ENCODE measurements at places on chromosomes 3 and 15. TPM values are rescaled to one million over a fixed set of nuclear protein-coding genes. Genes with fewer than 3 reads are reported as not detected.
A peak's percentile ranks its signal among the peaks of the same experiment; 100 is the strongest.

The HEMK1 gene
- total RNA-seq = 19.7 TPM

The SERPINI2 gene
- total RNA-seq = 1.1 TPM

The STRIT1 gene
- total RNA-seq = not detected

The BOC gene
- total RNA-seq = 14.5 TPM

The KBTBD12 gene
- 3.2 TPM for total RNA-seq

The MAP3K13 gene
- total RNA-seq = 12.5 TPM

The NR2E3 gene
- not detected for total RNA-seq

The ARL6IP5 gene
- 165 TPM for total RNA-seq

GRCh38 chr15:79399606-79400005 is 32.5 kb upstream of the MINAR1 start:
- no peak for DNase-seq

DNA sequence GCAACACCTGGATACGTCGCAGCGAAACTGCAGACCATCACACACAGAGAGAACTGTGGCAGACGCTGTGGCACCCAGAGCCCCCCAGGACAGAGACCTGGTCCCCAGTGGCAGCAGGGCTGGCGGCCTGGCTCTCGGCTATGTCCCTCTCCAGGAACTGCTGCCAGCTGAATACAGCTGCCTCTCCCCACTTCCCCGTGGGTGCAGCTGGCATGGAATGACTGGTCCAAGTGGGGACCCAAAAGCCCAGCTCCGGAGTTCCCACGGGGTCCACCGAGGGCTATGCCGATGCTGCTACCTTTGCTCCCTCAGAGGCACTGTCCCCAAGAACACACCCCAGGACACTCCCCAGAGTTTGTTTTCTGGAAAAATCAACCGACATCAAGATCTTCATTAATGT is 67.8 kb upstream of the GATA2 start:
- no peak for DNase-seq

- no peak for DNase-seq
These were observed 148.7 kb downstream of the LRRK1 start for GRCh38 chr15:101067660-101068522.

- no peak for DNase-seq
These were observed 3.8 kb downstream of the DNAJB8 start for GRCh38 chr3:128462931-128463330.

DNA sequence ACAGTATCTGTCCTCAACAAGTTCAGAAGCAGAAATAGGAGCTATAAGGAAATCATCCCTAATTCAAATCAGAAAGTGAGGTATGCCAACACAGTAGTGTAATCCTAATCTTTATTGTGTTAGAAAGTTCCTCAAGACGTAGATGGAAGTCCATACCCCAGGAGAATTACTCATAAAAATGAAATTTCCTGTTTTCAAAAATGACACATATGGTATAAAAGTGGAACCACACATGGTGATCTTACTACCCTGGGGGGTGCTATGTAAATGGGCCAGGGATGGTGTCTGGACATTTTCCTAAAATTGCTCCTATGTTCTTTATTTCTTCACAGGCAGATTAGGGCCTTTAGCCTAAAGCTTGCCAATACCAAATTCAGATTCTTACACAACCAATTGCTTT is 204.1 kb downstream of the ARRDC4 start:
- DNase-seq = no peak

- DNase-seq = peak; percentile 38
These were observed at the start of gene EIF4E3 for GRCh38 chr3:71725271-71725991. Gene EIF4E3 (minus strand): TSS chr3:71725402. CDS start chr3:71725367, 35 bp downstream.

DNA sequence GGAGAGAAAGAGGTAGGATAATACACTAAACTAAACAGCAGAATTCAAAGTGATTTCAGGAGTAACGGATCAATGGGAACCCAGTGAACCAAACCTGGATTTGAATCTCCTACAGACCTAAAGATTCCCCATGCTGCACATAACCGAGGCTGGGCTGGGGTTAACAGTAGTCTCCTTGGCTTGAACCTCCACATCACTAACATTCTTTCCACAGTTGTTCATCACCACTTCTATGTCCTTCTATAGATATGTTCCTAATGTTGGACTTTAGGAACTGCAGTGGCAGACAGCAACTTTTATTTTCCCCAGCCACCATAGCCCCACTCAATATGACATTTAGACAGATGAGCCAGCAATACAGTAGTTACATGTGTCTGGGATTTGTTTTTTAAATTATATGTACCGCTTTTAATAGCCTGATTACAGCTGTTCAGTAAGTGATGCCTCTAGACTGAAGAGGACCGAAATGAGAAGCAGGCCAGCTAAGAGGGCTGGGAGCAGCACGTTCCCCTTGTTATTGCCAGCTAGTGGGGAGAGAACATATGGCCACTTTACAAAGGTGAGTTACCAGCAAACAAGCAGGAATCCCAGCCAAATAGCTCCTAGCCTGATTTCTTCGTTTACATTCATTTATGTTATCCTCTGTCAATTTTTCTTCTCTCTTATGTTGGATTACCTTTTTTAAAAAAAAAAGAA is 472.6 kb upstream of the CDIN1 start:
- no peak for DNase-seq

- no peak for DNase-seq
These were observed 120.2 kb upstream of the IGSF10 start for GRCh38 chr3:151581035-151581434.

DNA sequence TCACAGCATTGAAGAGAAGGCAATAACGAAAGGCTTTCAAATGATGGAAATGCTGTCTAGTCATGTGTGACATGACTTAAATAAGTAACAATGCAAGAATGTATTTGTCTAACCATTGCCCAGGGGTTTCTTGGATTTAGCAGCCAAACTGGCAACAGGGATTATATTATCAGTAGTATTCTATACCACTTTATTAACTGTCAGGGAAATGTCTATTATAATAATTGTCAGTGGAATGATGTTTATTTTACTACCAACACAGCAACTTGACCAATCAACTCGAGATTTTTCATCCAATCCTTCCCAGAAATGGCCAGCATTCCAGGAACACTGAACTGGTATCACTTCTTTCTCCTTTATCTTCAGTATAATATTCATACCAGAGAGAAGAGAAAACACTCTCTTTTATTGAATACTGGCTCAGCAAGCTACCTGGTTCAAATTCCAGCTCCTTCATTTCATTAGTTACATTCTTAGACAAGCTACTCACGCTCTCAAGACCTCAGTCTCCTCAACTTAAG is 66.2 kb downstream of the FOXP1 start:
- DNase-seq = no peak

DNA sequence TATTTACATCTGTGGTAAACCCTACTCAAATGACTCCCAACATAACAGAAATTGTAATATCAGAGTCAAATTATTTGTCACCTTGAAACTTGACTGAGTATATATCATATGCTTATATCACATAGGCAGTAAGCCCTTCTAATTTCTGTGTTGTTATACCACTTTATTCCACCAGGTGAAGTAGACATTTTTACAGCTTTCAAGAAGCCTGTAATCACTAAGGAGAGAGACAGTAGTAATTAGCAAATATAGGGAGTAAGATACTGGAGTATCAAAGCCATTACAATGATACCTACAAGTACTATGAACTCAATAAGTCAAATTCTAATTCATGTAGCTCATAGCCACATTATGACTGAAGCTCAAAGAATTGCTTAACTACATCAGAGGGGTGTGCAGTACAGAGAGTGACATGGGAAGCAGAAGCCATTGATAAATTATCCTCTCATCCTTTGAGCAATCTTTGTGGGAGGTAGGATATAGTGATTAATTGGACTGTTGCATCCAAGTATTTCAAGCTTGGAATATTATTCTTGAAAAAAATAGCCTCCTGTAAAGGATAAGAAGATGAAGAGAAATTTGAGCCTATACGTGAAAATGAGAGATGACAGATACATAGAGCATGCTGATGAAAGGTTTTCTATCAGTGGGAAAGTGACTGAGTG is 1005.9 kb downstream of the ZPLD1 start:
- no peak for DNase-seq

GRCh38 chr3:45688194-45688881 is 858 bp upstream of the SACM1L start:
- DNase-seq = no peak

GRCh38 chr3:171614318-171614921 is 154.2 kb upstream of the TNIK start:
- DNase-seq = no peak

DNA sequence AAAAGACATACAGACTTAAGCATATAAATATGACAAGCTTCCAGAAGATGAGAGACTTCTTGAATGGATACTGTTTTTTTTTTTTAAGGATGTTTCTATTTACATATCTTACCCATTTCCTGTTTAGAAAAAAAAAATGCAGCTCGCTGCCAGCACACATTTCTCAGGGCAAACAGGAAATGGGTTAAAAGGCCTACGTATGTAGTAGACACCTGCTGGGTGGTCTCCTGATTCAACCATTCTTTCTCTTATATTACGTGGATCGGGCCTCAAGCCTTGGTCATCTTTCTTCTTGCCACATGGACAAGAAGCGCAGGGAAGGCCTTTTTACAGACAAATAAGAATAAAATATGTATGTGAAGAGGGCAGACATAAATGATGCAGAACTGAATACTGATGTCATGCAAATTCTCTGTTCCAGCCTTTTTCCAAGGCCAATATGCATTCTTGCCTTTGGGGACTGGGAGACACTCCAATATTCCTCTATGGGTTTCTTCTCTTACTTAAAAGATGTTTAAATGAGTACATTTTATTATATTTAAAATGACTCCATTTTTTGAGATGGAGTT is 35.0 kb upstream of the TJP1 start:
- DNase-seq = no peak

DNA sequence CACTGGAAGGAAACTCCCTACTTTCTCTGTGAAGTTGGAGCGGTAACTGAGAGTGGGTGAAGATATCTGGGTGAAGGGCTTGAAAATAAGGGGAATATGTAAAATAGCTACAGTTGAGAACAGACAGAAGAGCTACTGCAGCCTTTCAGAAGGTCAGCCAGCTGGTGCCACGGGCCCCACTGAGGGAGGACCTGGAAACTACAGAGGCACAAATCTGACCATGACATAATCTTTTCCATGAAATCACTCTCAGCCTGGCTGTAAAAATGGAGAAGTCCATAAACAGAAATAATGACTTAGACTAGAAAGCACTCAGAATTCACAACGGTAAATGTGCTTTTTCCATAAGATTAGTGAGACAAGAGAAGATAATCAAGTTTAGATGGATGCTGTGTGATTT is 46.4 kb downstream of the ST3GAL6 start:
- DNase-seq = peak; percentile 45

DNA sequence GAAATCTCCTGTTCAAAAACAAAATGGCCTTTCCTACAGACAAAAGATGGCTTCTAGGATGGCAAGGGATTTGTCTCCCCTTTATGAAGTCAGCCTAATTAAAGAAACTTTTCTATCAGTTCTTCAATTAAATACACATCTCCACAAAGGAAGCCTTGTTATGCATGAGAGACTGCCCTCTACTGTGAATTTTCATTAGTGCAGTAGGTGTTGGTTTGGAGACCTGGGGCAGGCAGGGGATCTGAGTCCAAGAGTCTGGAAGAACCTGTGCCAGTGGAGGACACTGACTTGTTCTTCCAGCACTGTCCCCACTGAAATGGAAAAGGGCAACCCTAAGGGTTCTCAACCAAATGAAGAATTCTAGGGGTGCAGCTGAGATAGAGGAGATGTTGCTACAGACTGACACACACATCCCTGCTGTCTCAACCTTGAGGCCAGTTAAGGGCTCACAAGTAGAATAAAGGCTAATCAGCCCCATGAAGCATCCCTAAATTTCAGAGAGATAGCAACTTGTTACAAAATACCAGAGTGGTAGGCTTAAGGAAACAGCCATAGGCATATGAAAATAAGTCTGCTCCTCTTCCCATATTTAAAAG is 174.0 kb upstream of the PRICKLE2 start:
- DNase-seq = peak; percentile 22

DNA sequence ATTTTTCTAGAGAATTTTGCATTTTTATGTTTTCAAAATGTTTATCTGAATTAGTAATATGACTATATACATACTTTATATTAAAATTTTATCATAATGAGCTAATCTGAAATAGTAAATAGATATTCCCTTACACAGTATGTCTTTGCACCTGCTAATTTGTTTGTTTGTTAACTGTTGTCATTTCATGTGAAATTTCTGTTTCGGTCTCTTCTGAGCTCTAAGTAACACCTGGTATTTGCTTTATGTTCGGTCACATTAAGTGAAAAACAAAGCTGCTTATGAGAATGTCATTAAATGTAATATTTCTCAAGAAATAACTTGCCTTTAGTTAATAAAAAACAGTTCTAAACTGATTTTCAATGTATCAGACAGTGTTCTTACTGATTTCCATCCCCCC is 61.1 kb downstream of the FNDC3B start:
- no peak for DNase-seq

DNA sequence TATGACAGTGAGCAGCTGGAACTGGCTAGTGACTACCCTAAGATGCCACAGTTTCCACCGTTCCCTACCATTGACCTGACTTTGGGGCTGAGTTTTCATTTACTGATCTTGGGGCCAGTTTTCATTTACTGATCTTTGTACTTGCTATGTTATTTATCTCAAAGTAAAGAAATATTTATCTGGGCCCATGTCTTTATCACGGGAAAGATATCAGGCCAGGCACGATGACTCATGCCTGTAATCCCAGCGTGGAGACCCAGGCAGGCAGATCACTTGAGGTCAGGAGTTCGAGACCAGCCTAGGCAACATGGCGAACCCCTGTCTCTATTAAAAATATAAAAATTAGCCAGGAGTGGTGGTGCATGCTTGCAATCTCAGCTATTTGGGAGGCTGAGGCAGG is 83.5 kb downstream of the EOMES start:
- DNase-seq = no peak

- no peak for DNase-seq
These were observed 5.7 kb downstream of the GRM2 start for GRCh38 chr3:51712511-51712931.

Measured in left cardiac atrium (tissue), 4 donors.